ENCODE measurements at places on chromosomes 12 and 14.
A peak's percentile ranks its signal among the peaks of the same experiment; 100 is the strongest.

DNA sequence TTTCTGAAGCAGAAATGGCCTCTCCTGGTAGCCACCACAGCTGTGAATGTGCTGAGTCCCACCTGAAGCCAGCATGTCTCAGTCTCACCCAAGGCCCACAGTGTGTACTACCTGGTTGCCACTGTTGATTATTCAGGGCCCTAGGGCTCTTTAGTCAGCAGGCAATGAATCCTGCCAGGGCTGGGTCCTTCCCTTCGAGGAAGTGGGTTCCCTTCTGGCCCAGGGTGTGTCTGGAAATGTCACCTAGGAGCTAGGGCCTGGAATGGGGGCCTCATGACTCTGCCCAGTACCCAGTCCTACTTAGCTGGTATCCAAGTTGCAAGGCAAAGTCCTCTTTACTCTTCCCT is 207.4 kb downstream of the SYNE2 start:
- DNase-seq: no peak

- DNase-seq: no peak
Observed at GRCh38 chr12:80299976-80300375, 144.1 kb upstream of the PTPRQ start.

GRCh38 chr14:85534458-85535293 is 4.7 kb downstream of the FLRT2 start:
- DNase-seq: no peak

GRCh38 chr14:68195126-68195525 is 375.5 kb downstream of the RAD51B start:
- DNase-seq: no peak

GRCh38 chr12:105882404-105882803 is 256.4 kb downstream of the NUAK1 start:
- DNase-seq: no peak

- no peak for DNase-seq
Observed at GRCh38 chr14:67564236-67564635, 31.1 kb downstream of the PLEKHH1 start.

- DNase-seq: no peak
Observed at GRCh38 chr14:77547512-77548180, 49.0 kb upstream of the ISM2 start.

DNA sequence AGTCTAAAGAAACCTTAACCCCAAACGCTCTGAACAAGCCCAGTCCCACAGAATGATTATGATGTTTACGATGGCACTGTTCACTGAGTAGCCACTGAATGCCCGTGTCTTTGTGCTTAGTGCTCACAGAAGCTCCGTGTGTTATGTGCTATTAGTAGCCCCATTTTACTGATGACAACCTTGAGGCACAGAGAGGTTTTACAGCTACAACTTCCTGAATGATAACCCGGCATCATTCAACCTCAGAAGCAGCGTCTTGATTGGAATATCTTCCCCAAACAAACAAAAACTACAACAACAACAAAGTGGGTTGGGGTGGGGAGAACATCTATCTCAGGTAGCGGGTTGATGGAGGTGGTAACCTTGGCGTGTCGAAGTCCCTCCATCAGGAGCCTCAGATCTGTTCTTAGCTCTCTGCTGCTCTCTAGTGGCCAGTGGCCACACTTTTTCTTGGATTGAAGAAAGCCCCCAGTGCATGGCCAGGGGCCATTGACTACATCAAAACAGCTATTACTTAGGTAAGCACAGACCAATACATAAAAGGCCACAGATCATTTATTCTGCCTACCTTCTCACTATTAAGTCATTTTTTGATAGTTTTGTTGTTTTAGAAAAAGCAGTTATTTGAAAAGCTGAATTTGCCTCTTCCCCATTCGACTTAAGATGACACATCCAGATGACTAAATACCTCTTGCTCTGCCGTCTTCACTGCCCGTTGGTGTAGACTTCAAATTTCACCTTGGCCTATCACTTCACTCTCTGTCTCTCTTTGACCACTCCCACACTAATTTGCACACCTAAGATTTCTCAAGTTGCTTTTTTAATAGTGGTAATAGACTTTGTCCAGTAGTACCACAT is 376.9 kb downstream of the GALC start:
- DNase-seq: peak; percentile 13

DNA sequence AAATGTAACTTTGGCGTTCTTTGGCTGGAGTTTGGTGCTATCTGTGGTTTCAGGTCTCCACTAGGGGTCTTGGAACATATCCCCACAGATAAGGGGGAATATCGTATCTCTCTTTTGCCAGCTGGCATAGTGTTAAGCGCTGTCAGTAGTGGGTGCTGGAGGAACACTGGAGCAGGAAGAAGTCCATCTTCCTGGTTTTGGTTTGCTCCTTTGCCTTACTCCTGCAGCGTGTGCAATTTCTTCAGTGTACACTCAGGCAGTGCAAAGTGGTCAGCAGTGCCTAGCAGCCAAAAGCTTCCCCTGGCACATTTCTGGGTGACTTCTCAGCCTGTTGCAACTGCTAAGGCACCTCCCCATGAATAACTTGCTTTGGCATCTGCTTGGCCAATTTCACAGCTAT is 11.7 kb upstream of the RIPK3 start:
- no peak for DNase-seq

DNA sequence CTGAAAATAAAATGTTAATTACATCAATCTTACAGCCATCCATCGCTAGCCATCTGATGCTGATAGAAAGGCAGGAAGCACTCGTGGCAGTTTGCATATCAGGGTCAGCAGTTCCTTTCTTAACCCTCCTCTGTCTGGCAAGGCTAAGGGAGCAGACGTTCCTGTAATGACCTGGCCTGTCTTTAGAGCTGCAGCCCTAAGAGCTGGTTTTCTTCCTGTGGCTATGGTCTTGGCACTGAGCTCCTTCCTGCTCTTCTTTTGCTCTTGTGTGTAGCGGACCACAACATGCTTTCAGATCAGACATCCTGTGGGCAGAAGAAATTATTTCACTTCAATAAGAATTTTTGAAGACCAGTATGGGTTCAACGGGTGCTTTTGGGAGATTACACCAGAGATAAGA is 170.4 kb downstream of the DAD1 start:
- DNase-seq: no peak

GRCh38 chr12:122035292-122035691 is 13.6 kb downstream of the BCL7A start:
- DNase-seq: no peak

- DNase-seq: no peak
Observed at GRCh38 chr14:67778792-67779191, 37.6 kb downstream of the ZFYVE26 start.

- no peak for DNase-seq
Observed at GRCh38 chr14:84064316-84065125, 1465.4 kb upstream of the FLRT2 start.

DNA sequence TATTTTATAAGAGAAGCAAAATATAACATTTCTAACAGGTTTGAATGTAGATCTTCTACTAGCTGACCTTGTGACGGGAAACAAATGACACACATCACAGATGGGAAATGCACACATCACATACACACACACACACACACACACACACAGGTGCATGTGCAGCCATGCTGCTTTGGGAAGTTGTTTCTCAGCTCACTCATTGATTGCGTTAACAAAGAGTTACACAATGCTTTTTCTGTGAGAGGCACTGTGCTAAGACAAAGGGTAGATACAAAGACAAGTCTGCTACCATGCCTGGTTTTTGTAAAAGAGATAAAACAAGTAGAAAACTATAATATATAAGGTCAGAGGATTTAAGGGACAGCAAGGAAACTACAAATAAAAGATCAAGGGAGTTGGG is 1.3 kb upstream of the NR1H4 start:
- no peak for DNase-seq

DNA sequence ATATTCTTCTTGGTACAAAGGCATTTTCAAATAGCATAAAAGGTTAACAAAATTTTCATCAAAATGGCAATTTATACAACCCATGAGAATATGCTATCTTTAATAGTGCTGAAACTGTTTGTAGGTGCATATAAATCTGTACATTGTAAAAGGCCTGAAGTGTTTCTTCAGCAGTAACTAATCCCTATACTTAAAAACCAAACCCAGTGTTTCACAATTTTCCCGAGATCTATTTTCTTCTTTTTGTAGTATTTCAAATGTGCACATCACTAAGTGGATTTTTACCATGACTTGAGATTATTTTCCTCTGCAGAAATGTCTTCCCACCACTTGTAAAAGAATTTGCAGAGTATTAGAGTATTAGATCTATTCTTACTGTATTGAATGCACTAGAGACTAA is 76.5 kb downstream of the FERMT2 start:
- no peak for DNase-seq

DNA sequence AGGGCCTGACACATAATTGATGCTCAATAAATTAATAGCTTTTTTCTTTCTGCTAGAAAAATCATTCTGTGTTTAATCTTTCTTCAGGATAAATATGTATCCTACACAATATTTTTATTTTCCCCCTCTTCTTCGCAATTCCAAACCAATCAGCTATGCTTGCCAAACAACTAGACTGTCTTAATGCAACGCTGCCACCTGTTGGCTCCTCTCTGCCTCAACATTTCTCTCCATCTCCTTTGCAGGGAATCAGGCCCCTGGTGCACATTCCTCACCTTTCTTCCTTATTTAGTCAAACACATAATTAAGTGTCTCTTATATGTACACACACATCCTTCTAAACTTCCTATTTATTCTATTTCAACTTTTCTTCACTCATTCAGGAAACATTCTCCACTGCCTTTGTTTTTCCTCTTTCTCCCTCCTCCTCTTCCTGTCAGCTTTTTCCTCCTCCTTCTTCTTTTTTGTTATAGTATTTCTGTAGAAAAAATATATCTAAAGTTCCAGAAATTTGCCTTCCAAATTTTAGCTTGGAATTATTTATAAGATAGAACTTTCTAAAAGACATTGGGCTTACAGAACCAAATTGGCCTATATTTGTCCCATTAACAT is 406.0 kb downstream of the PRKD1 start:
- DNase-seq: no peak

DNA sequence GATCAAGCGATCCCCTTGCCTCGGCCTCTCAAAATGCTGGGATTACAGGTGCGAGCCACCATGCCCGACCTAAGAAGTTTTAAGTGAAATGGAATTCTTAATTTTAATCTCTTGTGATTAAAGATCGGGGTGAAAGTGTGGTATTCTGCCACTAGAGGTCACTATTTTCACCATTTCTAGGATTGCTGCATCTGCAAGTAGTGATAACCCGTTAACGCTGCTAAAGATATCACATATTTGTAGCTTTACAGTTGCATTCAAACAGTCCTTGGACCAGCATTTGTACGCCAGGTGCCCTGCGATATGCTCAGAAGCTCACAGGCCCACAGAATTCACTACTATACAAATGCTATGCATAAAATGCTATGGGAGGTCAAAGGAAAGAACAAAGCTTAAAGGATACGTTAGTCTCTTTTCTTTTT is 19.3 kb downstream of the CCDC62 start:
- peak; percentile 66 for DNase-seq

GRCh38 chr14:60650373-60650961 is 1.2 kb upstream of the SIX1 start:
- no peak for DNase-seq

DNA sequence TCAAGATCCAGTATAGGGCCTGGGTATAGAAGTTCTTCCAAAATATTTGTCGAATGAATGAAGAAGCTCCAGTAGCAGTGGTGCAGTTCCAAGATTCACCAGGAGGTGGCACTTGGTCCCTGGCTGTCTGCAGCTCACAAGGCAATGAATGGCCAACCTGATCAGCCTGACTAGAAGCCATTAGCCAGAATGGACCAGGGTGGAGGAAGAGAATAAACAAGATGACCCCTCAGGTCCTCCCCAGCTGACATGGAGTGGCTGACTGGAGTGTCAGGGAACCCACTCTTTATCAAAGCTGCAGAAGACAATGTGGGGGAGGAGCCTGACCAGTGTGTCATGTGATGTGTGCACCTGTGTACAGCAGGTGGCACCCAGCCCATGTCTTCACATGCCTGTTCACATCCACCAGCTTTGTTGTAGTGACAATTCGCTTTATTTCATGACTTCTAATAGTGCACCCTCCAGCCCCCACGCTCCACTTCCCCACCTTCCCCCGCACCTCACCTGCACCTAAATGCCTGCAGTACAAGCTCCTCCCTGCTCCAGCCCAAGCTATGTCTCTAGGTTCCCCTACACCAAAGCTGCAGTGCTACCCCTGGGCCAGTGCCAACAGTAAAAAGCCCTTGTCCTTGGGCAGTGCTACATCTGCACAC is 3.0 kb downstream of the LTBP2 start:
- DNase-seq: peak; percentile 87

DNA sequence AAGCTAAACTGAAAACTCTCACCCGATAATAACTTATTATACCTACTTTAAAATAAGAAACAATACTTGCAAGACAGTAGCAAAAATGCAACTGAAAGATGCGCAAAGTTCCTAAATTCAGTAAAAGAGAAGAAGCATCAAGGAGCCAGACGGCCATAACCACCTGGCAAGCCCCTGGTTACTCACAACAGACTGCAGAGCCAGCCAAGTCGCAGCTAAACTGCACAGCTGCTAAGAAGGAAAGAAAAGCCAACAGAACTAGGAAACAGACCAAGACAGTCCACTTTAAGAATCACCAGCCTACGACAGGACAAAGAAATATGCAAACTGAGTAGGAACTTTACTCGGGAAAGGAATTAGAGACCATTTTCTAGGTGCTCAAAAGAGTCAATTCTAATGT is 127.9 kb downstream of the TMTC1 start:
- DNase-seq: no peak

DNA sequence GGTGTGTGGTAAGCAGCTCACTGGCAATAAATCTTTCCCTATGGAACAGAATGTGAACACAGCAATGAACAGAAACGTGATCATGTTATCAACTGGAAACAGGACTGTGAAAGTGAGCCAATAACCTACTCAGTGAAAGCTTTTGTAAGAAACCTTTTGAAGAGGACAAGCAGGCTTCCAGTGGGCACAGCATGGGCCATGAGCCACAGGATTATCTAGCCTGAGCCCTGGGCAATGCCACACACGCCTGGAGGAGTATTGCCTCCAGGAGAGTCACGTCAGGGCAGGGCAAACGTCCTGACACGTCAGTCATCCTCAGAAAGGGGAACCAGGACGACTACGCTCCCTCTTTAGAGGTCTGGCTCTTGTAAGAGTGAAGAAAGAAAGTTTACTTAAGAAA is 32.3 kb downstream of the NRDE2 start:
- no peak for DNase-seq

GRCh38 chr14:96792003-96792402 is 5.2 kb upstream of the VRK1 start:
- no peak for DNase-seq

DNA sequence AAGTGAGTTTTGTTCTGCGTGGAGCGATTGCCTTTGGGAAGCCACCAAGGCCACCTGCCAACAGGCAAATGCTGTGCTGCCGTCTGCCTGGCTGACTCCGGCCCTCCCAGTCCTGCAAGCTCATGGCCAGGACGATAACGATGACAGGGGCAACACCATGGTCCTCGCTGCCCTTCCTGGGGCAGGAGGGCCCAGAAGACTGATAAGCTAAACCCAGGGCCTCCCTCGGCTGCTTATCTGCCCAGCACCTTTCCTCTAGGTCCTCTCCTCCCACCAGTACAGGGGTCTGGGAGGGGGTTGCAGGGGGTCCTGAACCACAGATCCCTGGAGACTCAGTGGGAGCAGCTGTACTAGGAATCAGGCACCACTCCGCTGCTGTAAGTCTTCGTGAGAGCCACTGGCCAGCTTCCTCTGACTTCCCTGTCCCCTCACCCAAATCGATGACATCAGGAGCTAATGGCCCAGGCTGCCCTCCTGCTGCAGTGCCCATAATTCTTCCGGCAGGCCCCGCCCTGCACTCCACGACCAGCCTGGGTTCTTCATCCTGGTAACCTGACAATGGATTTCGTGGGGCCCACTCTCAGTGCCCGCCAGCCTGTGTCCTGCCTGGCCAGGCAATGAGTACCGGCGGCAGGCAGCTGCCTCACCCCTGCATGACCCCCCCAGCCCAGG is 5.1 kb downstream of the ANKRD9 start:
- DNase-seq: no peak

GRCh38 chr14:90109858-90110257 is 48.1 kb downstream of the KCNK13 start:
- no peak for DNase-seq
